SHP77 (cell line): ENCODE measurements at places on chromosomes 12 and 14.
A peak's percentile ranks its signal among the peaks of the same experiment; 100 is the strongest.

DNA sequence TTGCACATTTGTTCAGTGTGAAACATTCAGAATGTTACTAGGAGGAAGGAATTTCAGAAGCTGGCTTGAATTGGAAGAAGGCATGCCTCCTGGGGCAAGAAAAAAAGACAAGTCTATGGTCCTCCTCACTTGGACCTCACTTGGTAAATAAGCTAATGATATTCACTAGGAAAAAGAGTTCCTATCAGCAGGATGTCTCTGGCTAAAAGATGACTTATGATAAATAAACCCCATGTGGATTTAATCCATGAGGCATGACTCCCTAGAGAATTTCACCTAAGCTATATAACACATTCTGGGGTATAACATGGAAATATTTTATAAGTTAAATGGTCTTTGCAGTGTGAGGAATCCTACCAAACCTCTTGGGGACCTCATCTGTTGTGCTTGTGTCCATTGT, 199.9 kb downstream of the LRIG3 start:
- DNase-seq: no peak

GRCh38 chr12:58323676-58324075, 382.3 kb downstream of the ATP23 start:
- DNase-seq: no peak

DNA sequence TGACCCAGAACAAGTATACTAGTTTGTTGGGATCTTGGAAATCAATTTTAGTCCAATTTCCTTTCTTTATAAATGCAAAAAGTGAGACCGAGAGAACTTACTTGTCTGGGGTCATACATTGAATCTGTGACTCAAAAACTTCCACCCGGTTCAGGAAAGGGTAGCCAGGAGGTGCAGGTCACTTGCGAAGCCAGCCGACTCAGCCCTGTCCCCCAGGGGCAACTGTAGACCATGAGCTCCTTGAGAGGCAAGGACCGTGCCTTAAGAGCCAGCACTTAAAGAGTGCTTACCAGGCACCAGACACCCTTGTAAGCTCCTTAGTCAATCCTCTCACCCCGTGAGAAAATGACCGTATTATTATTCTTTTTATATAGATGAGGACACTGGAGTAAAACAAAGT, 505 bp upstream of the BCDIN3D start:
- no peak for DNase-seq

DNA sequence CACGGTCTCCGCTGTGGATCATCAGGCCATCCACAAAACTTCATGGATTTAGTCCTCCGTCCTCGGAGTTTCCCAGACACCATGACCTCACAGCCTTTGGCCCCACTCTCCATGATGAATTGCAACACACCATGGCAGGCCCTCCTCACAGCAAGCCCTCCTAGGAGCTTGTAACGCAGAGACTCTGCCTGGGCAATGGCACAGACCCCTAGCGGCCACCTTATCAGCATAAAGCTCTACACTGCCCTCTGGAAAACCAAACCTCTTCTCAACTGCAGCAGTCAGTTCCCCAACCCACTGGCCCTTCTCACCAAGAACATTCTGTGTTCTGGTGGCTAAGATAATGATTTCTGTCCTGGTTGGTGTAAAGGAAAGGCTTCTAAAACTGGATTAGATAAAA, 238.4 kb upstream of the USP15 start:
- DNase-seq: no peak

GRCh38 chr14:56324856-56325699, 206.9 kb downstream of the PELI2 start:
- no peak for DNase-seq

GRCh38 chr14:68328509-68328908, 464.4 kb downstream of the ZFP36L1 start:
- no peak for DNase-seq

- no peak for DNase-seq
Measured at GRCh38 chr14:23143911-23144310, 24.9 kb upstream of the CEBPE start.

- no peak for DNase-seq
Measured at GRCh38 chr12:96233168-96233567, 39.0 kb downstream of the ELK3 start.

DNA sequence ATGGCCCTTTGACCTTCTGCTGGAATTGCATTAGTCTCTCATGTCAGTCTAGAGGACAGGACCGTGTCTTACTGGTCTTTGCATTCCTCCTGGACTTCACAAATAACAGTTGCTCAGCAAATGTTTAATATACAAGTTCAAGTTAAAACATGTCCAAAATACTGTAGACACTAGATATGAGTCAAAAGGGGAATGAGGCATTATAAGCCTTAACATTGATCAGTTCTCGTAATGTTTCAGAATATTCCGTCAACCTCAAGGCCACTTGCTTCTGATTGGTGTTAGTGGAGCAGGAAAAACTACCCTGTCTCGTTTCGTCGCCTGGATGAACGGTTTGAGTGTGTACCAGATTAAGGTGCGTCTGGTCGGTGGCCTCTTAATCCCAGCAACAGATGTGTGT, 59.9 kb downstream of the HSP90AA1 start:
- DNase-seq: no peak

DNA sequence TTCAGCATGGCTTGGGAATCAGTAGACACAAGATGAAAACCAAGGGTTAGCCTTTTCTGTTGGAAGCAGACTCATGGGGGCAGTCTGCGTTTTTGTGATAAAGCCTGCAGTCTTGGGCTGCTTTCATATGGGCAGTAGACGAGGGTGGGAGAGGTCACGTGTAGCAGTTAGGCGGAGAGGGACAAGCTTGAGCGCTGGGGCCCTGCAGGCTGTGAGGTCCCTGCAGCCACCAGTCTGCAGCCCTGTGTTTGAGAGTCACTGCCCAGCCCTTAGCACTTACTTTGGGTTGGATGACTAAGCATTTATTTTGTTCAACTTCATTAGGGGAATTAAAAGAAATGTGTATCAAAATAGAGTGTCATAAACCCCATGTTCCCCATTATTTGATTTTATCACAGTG, 37.2 kb downstream of the EP400 start:
- DNase-seq: no peak

GRCh38 chr12:12726555-12727093, 9.5 kb downstream of the CDKN1B start:
- DNase-seq: no peak

- no peak for DNase-seq
Measured at GRCh38 chr12:60172266-60173211, 576.7 kb downstream of the SLC16A7 start.

DNA sequence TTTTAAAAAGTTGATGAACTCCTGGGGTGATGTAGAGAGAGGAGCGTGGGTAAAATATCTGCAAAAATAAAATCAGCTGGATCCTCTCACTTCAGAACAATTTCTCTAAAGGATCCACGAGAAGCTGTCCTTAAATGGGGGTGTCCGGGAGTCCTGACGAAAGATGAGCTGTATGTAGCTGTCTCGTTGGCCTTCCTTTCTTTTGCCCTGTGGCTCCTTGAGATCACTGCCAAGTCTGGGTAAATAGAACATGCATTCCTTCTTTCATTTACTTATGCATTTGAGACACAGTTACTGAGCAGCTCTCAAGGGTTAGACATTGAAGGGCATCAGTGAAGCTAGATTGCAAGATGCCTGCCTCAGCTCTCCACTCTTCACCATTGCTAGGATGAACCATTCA, 35.2 kb upstream of the TXNRD1 start:
- no peak for DNase-seq

DNA sequence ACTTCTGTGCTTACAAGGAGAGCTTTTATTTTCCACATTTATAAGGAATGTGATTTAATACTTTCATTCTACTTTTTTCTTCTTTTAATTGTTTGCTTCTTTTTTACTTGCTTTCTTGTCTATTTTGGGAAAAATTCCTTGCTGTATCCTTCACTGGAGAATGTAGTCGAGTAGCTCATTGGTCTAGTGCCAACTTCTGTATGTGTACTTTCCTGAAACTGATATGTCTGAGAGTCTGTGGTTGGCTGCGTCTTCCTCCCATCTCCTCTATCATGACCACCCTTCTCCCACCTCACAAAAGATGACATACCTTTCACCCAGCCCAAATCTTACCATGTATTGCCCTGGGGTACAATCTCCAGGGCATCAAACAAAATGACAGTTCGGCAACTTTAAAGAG, 51.8 kb downstream of the MSRB3 start:
- DNase-seq: no peak

DNA sequence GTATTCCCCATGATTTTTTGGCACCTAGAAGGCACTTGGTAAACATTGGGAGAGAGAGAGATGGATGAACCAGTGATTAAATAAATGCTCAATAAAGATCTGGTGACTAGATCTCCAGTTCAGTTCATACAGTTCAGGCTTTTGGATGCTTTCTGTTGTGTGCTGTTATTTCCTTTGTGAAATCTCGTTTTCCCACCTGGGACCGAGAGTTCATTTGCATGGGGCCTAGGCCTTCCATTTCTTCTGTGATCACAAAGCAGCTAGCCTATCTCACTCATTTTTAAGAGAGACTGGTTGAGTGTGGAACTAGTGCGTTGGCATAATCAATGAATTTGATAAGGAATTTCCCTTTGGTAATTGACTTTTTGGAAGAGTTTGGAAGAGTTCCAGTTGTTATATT, 104.0 kb downstream of the VRK1 start:
- DNase-seq: no peak

GRCh38 chr14:70779667-70780066, 29.6 kb downstream of the MAP3K9 start:
- DNase-seq: no peak

DNA sequence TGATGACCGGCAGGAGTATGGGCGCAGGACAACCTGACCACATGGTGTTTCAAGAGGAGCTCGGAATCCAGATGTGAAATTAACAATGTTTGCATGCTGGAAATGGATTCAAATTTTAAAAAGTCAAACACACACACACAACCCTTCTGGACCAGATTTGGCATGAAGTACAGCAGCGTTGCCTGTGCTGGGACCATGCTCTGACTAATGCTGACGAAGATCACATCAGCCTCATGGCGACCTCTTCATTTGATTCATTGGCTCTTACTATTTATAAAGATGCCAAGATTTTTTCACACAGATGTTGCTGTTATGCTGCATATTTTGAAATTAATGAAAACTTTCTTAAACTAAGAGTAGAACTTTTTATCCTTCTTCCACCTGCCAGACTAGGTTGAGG, 926.6 kb upstream of the TMEM132C start:
- no peak for DNase-seq

GRCh38 chr14:30077946-30078345, 150.3 kb upstream of the PRKD1 start:
- DNase-seq: no peak

- no peak for DNase-seq
Measured at GRCh38 chr14:35088514-35088913, 33.3 kb downstream of the PPP2R3C start.

GRCh38 chr12:88306471-88307069, 164.5 kb downstream of the TMTC3 start:
- no peak for DNase-seq

GRCh38 chr12:9331218-9331626, 123.0 kb upstream of the PZP start:
- peak; percentile 18 for DNase-seq

GRCh38 chr12:29781705-29782266, 2.0 kb downstream of the TMTC1 start:
- DNase-seq: no peak

DNA sequence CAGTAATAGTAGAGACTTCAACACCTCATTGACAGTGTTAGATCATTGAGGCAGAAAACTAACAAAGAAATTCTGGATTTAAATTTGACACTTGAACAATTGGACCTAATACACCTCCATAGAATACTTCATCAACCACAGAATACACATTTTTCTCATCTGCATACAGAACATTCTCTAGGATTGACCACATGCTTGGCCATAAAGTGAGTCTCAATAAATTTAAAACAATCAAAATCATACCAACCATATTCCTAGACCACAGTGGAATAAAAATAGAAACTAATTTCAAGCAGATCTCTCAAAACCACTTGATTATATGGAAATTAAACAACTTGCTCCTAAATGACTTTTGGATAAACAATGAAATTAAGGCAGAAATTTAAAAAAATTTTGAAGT, 82.3 kb downstream of the SLC38A4 start:
- DNase-seq: no peak

DNA sequence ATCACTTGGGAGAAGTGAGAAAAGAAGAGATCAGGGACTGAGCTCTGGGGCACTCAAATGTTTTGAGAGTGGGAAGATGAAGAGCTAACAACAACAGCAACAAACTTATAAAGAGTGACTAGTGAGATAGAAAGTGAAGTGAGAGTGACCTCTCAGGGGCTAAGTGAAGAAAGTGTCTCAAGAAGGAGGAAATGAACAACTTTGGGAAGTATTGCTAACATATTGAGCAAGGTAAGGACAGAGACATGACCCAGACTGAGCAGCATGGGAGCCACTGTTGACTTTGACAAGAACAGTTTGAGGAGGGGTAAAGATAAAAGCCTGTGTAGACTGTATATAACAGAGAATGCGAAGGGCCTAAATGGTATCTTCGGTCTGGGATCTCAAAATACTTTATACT, 155.1 kb upstream of the BTG1 start:
- DNase-seq: no peak

DNA sequence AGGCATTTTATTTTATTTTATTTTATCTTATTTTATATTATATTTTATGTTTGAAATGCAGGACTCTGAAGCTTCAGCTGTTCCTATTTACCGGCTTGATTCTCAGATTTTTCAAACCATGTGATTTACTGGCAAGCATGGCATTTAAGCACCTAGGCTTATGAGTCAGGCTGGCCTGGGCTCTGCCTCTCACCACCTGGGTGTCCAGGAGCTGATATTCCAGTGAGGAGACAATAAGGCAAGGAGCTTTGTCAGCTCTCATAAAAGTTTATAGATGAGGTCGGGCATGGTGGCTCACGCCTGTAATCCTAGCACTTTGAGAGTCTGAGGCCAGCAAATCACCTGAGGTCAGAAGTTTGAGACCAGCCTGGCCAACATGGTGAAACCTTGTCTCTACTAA, 2.1 kb downstream of the DAO start:
- DNase-seq: no peak

- peak; percentile 76 for DNase-seq
Measured at GRCh38 chr12:49094160-49094974, at the start of gene DHH. Gene DHH, minus strand, starts transcription at chr12:49094801. Its CDS starts 289 bp downstream, at chr12:49094512.

GRCh38 chr12:9091891-9092598, 23.7 kb downstream of the A2M start:
- DNase-seq: no peak

DNA sequence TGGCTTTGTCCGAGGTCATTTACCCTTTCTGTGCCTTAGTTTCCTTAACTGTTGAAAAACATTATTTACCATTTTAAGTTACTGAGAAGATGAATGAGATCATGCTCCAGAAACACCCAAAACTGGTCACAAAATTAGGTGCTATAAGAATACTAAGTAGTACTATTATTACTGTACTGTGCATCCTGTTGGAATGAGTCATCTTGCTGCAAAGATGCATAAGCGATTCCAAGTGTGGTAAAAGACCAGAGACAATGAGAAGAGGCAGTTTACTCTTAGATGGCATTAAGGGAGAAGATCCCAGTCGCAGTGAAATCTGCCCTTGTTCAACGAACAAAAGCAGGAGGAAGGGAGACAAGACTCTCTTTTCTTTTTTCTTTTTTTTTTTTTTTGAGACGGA, 4.2 kb upstream of the PLEKHA5 start:
- DNase-seq: no peak

GRCh38 chr12:8950221-8950527, 729 bp upstream of the M6PR start:
- no peak for DNase-seq
